CD4-positive, alpha-beta T cell treated with Interferon gamma for 1 hour (primary cell): ENCODE measurements at places on chromosomes 13 and 19.

GRCh38 chr13:79749984-79750551, 269.1 kb downstream of the NDFIP2 start:
- no peak for DNase-seq

GRCh38 chr13:87712012-87712411, 40.8 kb downstream of the SLITRK5 start:
- DNase-seq: no peak

DNA sequence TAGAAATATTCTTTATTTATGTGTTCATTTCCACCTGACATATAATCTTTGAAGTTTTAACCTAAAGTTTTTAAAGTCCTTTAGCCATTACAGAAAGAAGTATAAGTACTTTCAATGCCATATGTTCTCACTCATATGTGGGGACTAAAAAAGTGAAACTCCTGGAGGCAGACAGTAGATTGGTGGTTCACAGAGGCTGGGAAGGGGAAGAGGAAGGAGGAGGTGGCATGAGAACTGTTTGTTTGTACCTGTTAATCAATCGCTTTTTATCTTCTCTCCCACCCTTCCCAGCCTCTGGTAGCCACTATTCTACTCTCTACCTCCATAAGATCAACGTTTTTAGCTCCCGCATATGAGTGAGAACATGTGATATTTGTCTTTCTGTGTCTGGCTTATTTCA, 131.1 kb downstream of the MYO16 start:
- no peak for DNase-seq

- DNase-seq: no peak
These were observed 1063.3 kb downstream of the OLFM4 start for GRCh38 chr13:54091884-54092283.

- DNase-seq: no peak
These were observed 360.0 kb downstream of the DCT start for GRCh38 chr13:94119360-94119936.

- peak; percentile 82 for DNase-seq
These were observed 8.7 kb downstream of the HOMER3 start for GRCh38 chr19:18932216-18932841.
